Stimulated activated naive CD8-positive, alpha-beta T cell treated with anti-CD3 and anti-CD28 coated beads, Interleukin-15, Interleukin-2, amounts not matched to agents 100 U/mL and 50 U/mL, for 24 hours (primary cell): ENCODE measurements at places on chromosomes 7 and 10.

DNA sequence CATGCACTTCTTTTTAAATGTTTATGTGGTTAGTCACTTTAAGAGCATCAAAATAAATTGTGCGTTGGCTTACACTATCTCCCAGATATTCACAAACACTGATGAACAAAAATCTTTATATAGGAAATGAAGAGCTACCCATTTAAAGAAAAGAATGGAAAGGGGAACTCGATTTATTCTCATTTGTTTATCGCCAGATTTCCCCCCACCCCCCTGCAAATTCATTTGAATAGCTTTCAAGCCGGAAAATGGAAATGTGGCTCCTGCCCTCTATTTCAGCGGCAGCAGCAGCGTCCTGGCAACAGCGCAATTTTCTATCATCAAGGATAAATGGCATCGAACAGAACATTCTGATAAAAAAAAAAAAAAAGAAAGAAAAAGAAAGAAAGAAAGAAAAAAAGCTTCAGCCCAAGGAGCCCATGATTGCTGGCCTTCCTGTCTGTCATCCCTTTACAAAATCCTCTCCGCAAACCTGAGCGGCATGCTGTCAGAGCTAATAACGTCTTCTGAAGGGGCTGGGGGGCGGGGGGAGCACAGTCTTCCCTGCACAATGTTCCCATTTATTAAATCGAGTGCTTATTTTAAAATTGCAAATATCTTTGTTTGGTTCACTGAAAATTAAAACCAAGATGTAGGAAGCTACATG lies 13.7 kb upstream of the DLX6 start:
- no peak for DNase-seq

DNA sequence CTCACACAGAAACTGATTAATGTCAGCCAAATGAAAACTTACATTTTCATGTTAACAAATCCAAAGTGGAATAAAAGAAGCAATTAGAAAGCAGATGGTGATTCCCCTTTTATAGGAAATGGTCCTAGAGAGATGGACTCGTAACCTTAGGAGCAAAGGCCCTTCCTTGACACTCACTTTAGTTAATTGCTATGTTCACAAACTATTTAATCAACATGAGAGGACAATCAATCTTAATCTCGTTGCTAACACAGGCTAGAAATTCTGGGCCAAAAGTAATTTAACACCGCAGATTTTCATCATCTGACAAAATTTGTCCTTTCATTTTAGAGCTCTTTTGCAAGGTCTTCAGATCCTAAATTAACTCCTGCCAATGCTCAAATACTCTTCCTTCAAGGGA lies 64.0 kb upstream of the DNAJB12 start:
- DNase-seq = no peak

GRCh38 chr10:52818019-52818418 lies 45.4 kb upstream of the MBL2 start:
- DNase-seq = no peak

GRCh38 chr7:35253710-35254495 lies at the start of gene TBX20:
Gene TBX20, minus strand, starts transcription at chr7:35254100. Its CDS starts 480 bp downstream, at chr7:35253620.
- DNase-seq = peak; percentile 35

DNA sequence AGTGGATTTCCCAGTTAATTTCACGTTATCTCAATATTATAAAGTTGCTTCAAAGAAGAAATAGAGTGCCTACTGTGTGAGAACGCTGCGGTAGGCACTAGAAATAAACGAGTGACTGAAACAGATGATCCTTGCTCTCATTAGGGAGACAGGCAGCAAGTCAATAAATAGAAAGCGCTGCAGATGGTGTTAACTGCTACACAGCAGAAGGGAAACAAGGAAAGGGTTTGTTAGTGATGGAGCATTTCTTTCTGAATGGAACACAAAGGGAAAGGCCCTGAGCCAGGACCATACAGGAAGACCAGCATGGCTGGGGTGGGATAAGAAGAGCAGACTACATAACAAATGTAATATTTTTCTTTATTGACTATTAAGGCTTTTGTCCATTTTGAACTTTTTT lies 235.2 kb downstream of the MALRD1 start:
- no peak for DNase-seq

- peak; percentile 3 for DNase-seq
Measured at GRCh38 chr7:4931943-4932342, 27.0 kb downstream of the MMD2 start.

GRCh38 chr7:75649462-75649861 lies 89.3 kb downstream of the HIP1 start:
- DNase-seq = no peak

- DNase-seq = no peak
Measured at GRCh38 chr7:159010937-159011721, 133.5 kb downstream of the VIPR2 start.

- DNase-seq = no peak
Measured at GRCh38 chr10:118816471-118817168, 61.9 kb upstream of the CACUL1 start.

DNA sequence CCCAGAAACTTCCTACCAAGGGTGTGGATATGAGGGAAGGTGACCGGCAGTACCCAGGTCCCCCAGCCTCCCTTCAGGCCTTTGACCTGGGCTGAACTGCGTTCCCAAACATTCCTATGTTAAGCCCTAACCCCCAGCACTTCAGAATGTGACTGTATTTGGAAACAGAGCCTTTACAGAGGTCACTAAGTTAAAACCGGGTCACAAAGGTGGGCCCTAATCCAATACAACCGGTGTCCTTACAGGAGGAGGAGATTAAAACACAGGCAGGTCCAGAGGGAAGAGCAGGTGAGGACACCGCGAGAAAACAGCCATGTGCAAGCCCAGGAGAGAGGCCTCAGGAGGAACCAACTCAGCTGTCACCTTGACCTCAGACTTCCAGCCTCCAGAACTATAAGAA lies 28.0 kb downstream of the GRB10 start:
- DNase-seq = no peak

- DNase-seq = no peak
Measured at GRCh38 chr7:27166531-27167505, 1.5 kb upstream of the HOXA9 start.

GRCh38 chr10:51744235-51745000 lies 45.0 kb upstream of the CSTF2T start:
- DNase-seq = no peak

GRCh38 chr10:117731121-117731791 lies 188.7 kb downstream of the EMX2 start:
- DNase-seq = no peak

DNA sequence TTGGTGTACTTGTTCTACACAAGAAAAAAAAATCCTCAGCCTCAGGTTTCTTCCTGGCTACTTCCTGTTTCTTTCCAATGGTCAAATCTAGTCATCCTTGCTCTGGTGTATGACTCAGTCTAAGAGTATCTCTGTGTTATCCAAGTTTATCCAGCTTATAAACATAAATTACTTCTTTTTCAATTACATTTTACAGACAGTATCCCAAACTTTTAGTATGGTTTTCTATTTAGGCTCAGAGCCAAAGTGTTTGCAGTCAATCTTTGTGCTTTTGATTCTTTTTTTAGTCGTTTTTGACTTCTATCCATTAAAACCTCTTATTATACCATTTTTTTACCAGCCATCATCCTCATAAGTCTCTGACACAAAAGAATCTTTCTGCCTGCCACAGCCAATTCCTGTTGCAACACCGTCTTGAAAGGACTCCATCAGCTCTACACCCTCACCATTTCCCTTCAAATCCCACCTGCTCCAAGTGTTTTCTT lies 294.6 kb downstream of the PTEN start:
- DNase-seq = no peak

- no peak for DNase-seq
Measured at GRCh38 chr7:98120559-98120958, 13.9 kb downstream of the LMTK2 start.

DNA sequence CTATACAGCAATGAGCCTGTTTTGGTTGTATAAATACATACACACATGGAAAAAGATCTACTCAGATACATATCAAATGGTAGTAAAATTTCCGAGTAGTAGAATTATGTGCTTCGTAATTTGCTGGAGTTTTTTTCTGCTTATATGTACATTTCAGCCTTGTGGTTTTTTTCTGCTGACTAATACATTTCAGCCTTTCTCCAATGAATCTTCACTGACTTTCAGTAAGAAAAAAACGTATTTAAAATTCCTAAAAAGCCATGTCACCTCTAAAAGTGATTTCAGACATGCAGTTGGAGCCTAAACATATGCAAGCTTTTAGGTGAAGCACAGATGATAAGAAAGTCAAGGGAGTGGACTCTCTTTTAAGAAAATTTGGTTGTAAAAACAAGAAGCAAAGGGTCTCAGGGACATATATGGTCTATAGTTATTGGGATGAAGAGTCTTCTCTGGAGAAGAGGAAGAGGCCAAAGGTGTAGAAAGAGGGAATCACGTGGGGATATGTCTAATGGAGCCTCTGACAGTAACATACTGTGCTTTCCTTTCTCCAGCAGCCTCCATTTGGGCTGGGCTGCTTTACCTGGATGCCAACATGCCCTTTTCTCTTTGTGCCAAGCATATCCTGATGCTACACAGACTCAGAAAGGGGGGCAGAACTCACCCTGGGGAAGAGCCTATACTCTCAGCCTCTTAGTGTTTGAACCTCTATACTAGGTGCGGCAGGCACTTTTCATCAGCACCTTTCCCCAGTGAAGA lies 2.4 kb downstream of the AMPH start:
- no peak for DNase-seq

DNA sequence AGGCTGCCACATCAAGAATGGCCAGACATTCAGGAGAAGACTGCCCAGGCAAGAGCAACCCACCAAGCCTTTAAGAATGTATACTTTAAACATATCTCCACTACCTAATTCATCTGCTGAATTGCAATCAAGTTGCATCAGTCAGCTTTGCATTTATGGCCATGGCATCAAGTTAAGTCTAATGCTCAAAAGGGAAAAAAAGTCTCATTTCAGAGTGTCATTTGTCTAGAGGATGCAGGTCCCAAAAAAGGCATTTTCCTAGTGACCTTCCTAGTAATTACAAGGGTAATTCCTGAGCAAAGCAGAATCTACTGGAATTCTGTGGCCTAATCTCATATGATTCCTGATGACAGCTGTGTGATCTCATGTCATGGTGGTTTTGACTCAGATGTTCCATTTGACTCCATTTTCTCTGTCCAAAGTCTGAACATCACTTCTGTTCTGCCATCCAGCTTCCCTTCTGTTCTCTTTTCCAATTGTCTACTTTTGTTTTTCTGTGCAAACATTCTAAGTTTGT lies 7.3 kb upstream of the CABCOCO1 start:
- DNase-seq = no peak

DNA sequence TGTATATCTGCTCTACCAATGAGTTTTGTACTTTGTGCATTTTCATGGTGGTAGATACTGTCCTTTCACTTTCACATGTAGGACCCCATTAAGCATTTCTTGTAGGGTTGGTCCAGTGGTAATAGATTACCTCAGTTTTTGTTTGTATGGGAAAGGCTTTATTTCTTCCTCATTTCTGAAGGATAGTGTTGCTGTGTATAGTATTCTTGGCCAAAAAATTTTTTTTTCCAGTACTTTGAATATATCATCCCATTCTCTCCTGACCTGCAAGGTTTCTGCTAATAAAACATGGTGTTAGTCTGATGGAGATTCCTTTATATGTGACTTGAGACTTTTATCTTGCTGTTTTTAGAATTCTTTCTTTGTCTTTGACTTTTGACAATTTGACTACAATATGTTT lies 12.0 kb downstream of the GIMAP8 start:
- no peak for DNase-seq

- DNase-seq = no peak
Measured at GRCh38 chr10:45451407-45451806, 77.4 kb downstream of the ALOX5 start.

- no peak for DNase-seq
Measured at GRCh38 chr10:74165530-74165901, 14.5 kb downstream of the ADK start.

- DNase-seq = no peak
Measured at GRCh38 chr7:98922392-98923187, 44.3 kb downstream of the TRRAP start.

DNA sequence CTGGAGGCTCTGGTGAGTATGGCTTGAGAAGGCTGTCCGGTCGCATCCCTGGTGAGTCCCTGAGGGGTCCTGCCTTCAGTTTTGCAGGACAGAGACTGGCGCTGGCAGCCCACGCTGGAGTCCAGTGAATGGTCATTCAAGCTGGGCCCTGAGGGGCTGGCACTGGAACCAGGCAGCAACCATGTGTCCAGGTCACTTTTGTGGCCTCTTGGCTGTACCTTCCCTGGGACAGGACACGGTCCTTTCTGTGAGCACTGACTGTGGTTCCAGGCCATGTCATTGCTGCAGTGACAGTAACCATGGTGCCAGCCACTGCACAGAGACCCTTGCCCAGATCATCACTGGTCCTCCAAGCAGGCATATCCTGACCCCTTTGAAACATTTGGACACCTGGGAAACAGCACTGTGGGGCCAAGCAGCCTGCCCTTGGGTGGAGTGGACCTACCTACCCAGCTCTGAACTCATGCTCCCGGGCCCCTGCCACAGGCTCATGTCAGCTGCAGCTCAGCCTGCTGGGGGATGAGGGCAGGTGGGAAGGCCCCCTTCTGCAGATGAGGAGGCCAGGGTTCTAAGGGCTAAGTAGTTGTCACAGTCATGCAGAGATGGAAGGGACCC lies 72.1 kb downstream of the ADCY1 start:
- DNase-seq = no peak

- DNase-seq = no peak
Measured at GRCh38 chr10:49351669-49352068, 44.2 kb downstream of the DRGX start.

DNA sequence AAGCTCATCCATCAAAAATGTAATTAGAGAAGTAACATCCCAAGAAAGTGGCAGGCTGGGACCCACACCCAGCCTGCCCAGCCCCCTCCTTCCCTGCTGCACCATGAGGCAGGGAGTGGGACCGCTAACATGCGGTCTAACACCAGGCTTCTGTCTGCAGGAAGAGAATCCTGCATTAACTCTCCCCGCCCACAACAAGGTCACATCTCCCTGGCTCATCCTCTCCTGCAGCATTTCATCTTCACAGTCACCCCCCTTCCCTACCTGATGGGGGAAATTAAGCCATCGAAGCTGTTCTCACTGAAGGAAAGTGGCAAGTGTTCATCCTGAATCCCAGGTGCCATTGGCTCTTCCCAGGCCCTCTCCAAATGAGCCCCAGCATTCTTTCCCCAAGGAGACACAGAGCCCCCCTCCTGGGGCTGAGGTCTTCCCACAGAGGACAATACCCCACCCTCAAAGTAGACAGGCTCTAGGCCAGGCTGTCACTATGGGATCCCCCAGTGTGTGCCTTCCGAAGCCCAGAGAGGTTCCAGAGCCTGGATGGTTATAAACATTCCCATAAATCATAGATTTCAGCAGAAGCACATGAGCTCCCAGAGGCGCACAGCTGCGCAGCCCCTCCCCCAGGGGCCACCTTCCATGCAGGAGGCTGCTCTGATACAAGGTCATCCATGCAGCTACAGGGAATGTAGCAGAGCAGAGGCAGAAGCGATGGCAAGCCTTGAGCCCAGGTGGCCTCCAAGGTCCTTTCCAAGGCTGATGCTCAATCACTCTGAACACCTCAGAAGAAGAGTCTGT lies 148.0 kb downstream of the OAT start:
- no peak for DNase-seq

GRCh38 chr7:77940647-77941046 lies 142.1 kb downstream of the PHTF2 start:
- no peak for DNase-seq
